Kasumi-1 (cell line): ENCODE measurements at places on chromosomes 11 and 22.
A peak's percentile ranks its signal among the peaks of the same experiment; 100 is the strongest.

DNA sequence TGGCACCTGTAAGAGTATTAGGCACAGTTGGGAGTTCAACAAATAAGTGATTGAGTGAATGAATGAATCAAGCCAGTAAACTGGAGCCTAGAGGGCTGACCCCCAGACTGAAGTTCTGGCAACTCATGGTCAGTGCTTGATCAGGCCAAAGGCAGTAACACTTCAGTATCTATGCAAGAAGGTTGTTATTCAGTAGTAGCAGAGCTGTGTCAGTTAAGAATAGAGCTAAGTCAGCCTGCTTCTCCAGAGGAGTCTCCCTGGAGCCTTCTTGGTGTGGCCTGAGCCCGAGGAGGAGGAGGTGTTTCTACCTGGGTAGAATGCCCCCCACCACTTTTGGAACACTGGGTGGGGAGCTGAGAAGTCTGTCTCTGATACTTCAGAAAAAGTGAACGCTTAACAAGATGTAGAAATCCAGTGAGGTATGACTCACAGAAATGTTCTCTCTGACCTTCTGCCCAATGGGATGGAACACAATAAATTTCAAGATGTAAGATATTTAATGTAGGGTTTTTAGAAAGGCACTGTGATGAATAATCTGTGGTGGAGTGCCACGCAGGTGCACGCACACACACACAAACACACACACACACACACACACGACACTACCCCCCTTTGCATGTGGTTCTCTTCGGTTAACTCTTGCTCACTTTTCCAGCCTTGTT is 219.9 kb downstream of the HIPK3 start:
- DNase-seq, result no peak

DNA sequence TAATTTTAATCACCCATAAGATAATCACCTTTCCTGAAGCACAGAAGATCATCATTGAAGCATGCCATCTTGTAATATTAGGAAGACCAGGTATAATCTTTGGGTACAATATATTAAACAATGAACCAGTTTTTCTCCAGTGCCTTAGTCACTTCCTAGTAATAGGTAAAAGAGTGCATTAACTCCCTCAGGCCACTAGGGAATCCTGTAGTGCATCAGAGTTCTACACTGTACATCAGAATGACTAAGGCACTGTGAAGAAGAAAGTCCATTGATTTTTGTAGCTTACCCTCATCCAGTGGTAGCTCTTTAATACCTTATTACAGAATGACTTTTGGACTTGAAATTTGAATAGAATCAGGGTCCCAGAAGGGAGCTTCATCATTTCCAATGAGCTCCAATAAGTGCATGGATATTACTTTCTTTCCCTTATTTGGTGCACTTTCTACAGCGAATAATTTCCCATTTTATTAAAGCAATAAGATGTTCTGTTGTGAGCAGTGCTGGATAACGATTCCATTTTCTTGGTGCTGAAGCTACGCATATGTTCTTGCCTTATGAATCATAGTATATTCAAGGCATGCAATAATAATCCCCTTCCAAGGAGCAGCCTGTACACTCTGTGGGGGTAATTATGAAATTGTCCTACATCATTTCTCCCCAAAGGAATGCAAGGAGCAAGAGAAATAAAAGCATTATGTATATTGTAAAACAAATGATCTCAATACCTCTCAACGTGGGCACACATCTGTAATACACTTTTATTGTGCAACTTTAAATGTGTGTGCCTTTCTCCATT is 4.7 kb downstream of the C11orf87 start:
- DNase-seq, result peak; percentile 42

GRCh38 chr11:67646535-67647336 is 3.8 kb downstream of the ACY3 start:
- DNase-seq, result peak; percentile 40

- no peak for DNase-seq
Measured at GRCh38 chr11:47899801-47900200, 51.7 kb upstream of the NUP160 start.

GRCh38 chr11:86559311-86559945 is 113.0 kb downstream of the ME3 start:
- DNase-seq, result no peak

DNA sequence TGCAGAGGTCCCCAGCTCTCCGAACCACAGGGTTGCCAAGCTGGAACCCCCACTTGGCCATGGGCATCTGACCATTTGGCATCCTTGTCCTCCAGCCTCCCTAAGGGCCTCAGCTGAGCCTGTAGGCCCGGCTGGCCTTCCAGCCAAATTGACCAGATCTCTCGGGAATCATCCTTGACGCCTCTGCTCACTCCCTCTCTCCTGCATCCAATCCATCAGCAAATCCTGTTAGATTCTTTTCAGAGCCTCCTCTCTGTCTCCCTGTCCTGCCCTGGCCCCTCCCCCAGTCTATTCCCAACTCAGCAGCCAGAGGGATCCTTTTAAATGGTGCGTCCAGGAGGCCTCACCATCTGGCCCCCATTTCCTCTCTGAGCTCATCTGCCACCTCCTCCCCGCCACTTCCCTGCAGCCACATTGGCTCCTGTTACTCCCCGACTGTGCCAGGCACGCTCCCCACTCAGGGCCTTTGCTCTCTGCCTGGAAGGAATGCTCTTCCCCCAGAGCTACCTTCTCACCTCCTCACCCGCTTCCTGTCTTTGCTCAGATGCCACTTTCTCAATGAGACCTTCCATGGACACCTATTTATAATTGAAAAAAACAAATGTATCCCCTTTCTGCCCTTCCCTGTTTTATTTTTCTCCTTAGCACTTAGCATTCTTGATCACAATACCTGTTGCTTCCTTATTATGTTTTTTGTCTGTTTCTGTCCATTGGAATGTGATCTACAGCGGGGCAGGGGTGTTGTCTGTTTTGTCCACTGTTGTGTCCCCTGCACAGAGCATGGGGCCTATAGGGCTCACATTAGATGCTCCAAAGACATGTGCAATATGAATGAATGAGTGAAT is 78.1 kb downstream of the NFAM1 start:
- peak; percentile 69 for DNase-seq

- no peak for DNase-seq
Measured at GRCh38 chr22:20972933-20973577, 6.0 kb downstream of the AIFM3 start.

DNA sequence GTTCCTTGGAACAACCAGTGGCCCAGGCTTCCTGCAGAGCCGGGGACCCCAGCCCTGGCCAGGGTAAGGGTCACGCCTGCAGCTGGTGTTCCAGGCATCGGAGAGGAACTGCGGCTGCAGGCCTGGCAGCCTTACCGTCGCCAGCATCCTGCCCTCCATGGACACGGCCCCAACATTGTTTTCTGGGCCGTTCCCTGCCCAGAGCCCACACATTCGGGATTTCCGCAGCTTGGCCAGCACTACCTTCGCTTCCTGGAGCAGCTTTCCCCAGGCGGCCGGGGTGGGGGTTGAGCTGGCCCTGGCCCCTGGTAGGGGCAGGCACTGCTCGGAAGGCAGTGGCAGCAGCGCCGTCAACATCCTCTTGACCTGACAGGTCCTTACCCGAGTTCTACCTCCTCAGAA is 17.7 kb downstream of the TXN2 start:
- no peak for DNase-seq

DNA sequence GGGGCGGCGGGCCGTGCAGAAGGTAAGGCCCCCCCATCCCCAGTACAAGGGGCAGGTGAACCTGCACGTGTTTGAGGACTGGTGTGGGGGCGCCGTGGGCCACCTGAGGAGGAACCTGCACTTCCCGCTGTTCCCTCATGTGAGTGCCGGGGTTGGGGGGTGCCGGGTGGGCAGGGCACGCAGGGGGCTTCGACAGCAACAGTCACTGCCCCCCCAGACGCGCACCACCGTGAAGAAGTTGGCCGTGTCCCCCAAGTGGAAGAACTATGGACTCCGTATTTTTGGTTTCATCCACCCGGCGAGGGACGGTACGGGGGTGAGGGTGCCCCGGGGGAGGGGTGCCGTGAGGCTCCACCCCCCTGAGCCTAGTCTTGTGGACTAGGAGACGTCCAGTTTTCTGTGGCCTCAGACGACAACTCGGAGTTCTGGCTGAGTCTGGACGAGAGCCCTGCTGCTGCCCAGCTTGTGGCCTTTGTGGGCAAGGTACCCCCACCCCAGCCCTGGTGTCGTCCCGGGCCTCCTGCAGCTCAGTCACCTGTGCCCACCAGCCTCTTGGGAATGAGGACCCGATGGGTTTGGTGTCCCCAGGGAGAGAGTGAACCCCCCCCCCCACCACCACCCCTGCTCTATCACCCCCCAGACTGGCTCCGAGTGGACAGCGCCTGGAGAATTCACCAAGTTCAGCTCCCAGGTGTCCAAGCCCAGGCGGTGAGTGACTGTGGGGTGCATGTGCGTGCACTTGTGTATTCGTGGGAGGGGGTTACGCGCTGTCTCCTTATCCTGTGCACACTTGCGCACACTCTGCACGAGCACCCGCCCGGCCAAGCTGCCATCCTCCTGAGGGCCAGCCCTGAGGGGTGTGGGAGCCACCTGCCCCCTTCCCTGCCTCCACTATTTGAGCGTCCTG is 3.8 kb downstream of the B4GALNT4 start:
- no peak for DNase-seq

- peak; percentile 39 for DNase-seq
Measured at GRCh38 chr11:43747130-43747802, 66.7 kb downstream of the HSD17B12 start.

- peak; percentile 25 for DNase-seq
Measured at GRCh38 chr11:16861862-16862261, 123.4 kb downstream of the C11orf58 start.

DNA sequence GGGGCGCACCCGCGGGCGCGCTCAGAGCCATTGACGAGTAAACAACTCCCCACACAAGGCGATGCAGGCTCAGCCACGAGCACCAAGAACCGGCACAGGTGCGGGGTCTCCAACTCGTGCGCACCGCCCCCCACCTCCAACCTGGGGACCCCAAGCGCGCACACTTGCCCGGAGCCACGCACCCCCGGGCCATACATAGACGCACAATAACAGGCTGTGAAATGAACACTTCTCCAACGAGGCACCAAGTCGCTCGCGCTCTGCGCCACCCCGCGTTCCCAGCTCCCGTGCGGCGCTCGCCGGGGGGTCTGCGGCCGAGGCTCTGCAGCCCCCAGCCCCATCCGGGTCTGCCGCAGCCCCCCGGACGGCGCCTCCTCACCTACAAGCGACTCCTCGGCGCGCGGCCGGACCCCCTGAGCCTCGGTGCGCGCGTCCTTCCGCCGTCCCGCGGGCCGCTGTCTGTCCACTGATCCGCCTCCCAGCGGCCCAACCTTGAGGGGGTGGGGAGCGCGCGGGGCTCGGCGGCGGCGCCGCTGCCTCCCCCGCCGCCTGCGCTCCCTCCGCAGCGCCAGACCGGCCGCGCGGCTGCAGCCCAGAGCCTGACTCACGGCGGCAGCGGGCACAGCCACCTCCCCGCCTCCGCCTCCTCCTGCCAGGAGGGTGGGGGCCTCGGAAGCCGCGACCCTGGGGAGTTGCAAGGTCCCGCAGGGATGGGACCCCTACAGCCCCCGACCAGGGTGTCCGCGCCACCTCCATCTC is 1.6 kb downstream of the IFITM10 start:
- no peak for DNase-seq

GRCh38 chr11:34026432-34026831 is 25.1 kb upstream of the CAPRIN1 start:
- no peak for DNase-seq

- no peak for DNase-seq
Measured at GRCh38 chr11:21811572-21811971, 381.3 kb upstream of the ANO5 start.

DNA sequence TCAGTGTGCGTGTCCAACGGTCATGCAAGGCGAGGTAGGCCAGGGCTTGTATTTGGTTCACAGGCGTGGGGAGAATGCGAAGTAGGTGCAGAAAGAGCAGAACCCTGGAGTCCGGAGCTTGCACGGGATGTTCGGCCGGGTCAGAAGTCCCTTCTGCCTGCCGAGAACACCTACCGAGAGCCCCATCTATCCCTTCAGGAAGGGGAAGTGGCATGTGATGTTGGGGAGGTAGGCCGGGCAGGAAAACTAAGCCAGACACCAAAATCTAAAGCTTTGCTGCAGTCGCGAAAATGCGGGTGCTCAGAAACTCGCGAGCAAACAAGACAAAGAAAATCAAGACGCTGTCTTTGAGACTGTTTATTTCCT is 435 bp upstream of the TAF6L start:
- peak; percentile 75 for DNase-seq

DNA sequence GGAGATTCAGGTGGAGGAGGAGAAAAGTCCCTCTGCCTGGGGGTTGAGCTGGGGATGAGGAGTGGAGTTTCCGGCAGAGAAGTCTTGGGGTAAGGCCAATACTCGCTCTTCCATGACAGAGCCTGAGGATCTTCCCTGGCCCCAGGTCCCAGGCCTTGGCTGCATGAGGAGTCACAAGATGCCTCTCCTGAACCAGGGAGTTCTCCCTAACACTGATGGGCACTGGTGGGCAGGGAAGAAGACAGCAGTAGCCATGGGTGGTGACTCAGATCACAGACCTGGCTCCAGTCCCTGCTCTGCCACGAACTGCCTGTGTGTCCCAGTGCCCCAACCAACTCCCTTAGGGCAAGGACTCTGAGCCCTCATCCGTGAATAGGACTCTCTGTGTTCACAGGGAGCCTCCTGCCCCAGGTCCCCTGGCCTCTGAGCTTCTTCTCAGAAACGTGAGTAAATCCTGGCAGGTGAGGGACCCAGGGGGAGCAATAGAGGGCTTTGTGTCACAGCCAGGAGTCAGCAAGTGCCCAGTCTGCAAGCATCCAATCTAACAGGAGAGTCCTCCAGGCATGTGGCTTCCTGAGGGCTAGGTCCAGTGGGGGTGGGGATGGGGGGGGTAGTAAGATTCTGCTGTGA is 45.5 kb upstream of the FTH1 start:
- DNase-seq, result no peak

DNA sequence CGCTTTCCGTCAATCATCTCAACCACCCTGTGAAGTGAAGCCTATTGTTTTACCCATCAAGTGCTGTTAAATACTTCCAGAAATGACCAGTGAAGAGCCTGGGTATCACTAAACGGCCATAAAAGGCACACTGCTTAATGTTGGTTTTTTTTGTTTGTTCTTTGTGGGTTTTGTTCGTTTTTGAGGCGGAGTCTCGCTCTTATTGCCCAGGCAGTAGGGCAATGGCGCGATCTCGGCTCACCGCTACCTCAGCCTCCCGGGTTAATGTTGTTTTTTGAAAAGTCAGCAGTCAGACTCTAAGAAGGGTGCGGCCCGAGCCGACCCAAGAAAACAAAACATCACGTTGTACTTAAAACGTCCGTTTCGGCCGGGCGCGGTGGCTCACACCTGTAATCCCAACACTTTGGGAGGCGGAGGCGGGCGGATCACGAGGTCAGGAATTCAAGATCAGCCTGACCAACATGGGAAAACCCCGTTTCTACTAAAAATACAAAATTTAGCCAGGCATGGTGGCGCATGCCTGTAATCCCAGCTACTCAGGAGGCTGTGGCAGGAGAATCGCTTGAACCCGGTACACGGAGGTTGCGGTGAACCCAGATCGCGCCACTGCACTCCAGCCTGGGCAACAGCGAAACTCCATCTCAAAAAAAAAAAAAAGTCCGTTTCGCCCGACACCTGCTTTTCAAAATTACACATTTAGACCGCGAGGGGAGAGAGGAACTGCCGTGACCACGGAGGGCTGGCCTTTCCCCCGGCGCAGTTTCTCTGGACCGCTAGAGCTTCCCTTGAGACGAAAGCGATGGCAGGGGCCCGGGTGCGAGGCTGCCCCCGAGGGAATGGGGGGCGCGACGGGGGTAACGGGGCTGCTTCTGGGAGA is 714 bp downstream of the CD59 start:
- peak; percentile 17 for DNase-seq

- DNase-seq, result peak; percentile 71
Measured at GRCh38 chr11:55942785-55943392, 6.7 kb upstream of the OR5I1 start.
